ENCODE measurements at places on chromosomes 16 and 17. TPM values are rescaled to one million over a fixed set of nuclear protein-coding genes. Genes with fewer than 3 reads are reported as not detected.

DNA sequence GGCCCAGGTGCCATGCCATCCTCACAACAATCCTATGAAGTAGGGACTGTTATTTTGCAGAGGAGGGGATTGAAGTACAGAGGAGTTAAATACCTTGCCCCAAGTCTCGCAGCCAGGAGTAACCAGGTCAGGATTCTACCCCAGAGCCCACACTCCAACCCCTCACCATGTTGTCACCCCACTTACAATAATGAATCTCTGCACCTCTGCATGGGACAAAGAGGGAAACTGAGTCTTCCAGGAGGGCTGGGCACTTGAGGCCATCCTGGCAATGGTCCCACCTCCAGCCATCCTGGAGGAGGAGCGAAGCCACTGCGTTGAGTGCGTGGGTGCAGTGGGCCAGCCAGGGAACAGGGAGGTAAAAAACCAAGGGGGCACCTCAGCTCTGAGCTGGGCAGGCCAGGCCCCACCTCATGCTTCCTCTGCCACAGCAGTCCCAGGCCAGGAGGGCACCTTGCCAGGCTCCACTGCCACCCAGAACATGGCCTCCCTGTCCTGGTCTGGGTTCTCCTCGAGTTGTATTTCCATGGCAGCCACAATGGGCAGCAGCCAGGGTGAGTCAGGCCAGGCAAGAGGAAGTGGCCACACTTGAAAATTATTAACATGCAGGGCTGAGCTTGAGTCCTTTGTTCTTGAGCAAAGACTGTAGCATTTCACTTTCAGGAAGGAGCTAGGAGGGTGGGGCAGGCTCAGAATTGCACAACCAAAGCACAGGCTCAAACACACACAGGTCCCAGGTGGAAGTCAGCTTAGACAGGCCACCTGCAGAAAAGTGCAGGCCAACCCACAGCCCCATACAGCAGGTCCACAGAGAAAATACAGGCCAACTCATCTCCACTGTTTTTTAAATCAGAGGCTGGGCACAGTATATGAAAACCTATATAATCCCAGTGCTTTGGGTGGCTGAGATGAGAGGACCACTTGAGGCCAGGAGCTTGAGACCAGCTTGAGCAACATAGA lies 52.1 kb downstream of the CUEDC1 start:
- DNase-seq = no peak

DNA sequence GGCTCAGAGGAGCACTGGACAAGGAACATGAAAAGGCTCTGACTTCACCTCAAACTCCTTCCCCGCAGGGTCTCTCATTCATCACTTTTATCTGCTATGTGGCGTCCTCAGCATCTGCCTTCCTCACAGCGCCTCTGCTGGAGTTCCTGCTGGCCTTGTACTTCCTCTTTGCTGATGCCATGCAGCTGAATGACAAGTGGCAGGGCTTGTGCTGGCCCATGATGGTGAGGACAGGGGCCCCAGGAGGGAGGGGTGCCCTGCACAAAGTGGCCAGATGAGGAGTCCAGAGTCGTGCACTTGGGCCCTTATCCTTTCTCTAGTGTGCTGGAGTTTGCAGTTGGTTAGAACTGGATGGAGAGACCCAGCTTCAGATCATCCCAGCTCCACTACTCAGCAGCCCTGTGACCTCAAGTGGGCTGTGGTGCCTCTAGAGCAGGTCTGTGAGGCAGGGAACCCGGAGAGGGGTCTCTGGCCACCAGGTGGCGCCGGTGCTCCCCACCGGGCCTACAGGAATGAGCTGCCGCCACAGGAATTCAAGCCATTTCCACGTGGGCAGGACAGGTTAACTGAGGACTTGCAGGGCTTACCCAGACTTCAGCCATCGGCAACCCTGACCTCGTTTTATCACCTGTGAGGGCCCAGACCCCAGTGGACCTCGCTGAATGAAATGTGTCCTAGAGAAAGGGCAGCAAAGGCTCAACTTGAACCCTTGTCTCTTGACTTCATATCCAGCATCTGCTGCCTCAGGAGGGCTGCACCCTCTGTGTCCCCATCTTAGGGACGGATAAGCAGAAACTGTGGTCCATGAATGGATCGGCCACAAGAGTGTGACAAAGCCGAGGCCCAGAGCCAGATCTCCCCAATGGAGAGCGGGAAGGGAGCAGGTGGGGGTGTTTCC lies 4.0 kb downstream of the CMTM3 start:
- peak; percentile 75 for DNase-seq

DNA sequence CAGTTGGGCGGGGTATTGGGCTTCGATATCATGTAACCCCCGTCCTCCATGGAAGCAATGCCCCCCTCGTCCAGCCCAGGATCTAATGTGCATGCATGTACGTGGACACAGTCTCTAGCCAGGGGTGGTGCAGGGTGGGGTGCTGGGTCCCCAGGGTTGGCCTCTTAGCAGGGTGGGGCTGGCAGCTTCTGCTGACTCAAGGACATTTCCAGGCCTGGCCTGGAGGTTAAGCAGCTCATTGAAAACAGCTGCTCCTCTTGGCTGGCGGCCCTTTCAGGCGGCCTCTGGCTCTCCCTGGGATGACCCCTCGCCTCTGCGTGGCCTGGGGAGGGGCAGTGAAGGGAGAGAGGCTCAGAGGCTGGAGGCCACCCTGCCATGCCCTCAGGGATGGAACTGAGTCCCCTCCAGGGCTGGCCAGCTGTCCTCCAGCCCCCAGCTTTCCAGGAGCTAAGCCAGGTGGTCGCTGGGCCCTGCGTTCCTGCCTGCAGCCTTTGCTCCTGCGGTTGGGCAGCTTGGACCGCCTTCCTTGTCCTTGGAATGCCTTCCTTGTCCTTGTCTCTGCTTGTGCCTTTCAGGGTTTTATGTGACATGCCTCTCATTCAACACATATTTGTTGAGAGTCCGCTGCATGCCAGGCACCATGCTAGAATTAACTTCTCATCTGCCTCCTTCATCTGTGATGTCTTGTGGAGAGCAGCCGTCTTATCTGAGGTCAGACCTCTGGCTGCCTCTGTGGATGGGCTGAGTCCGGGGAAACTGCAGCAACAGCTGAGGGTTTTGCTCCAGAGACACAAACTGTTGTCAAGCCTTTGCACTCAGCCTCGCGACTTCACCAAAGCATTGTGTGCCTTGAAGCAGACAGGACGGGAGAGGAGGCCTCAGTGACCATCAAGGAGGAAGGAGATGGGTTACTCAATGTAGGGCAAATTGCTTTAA lies 26.6 kb downstream of the MRC2 start:
- DNase-seq = no peak

The EIF3C gene
- polyA plus RNA-seq = 453 TPM

GRCh38 chr17:1073241-1073962 lies 76.5 kb downstream of the TIMM22 start:
- DNase-seq = no peak

- peak; percentile 17 for DNase-seq
These were observed 257.7 kb downstream of the XYLT1 start for GRCh38 chr16:17213025-17213424.

The DHRS7C gene
- polyA plus RNA-seq = 0.07 TPM

The NACA2 gene
- 0.43 TPM for polyA plus RNA-seq

GRCh38 chr17:33178681-33179080 lies 114.4 kb downstream of the ASIC2 start:
- no peak for DNase-seq

The KCNH4 gene
- polyA plus RNA-seq = 0.09 TPM

The OR1F1 gene
- 0.02 TPM for polyA plus RNA-seq

- DNase-seq = no peak
These were observed 10.5 kb downstream of the ZBTB4 start for GRCh38 chr17:7468804-7469389.

- DNase-seq = no peak
These were observed 9.9 kb downstream of the NXPH3 start for GRCh38 chr17:49585422-49586027.

DNA sequence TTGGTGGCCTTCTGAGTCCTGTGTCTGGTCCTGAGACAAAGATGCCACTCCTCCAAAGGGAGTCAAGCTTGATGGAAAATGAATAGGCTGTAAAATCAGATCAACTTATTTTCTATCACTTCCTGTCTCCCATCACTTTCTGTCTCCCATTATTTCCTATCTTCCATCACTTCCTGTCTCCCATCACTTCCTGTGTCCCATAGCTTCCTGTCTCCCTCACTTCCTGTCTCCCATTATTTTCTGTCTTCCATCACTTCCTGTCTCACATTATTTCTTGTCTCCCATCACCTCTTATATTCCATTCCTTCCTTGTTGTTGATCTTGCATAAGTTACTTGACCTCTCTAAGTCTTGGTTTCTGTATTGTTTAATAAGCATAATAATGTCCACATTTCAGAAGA lies 418.5 kb upstream of the EEF2KMT start:
- DNase-seq = no peak

GRCh38 chr16:4513881-4514280 lies 24.7 kb downstream of the CDIP1 start:
- DNase-seq = no peak

DNA sequence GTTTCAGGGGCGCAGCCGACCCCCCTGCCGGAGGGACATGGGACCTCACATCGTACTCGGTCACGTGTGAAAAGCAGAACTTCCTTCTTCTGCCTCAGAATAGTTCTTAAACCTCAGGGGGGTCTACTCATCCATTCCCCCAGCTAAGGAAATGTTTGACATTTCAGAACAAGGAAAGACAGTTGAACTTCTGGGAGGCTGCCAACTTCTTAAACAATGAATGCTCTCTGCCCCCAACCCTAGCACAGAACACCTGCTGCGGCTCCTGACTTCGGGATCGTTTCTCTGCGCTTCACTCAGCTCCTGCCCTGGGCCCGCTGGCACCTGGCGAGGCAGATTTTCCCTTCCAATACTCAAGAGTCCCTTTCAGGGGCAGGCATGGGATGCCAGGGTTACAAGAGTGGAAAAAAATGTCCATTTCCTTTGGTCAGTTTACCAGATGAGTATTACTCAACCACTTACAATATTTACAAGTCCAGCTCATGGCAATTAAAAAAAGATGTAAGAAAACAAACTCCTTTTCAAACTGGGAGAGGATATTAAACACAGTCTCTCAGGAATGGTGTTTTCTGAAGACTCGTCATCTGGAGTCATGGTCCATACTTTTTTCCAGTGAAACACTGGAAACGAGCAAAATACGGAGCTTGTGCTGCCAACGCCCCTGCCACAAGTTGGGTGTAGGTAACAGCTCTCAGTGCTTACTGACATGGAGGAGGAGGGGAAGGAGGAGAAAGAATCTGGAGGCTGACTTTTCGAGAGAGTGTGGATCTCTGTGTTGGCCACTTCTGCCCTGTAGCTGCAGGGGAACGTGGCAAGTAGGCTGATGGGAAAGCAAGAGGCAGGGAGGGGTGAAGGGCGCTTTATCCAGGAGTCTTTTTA lies 235.7 kb downstream of the NTN1 start:
- peak; percentile 43 for DNase-seq

DNA sequence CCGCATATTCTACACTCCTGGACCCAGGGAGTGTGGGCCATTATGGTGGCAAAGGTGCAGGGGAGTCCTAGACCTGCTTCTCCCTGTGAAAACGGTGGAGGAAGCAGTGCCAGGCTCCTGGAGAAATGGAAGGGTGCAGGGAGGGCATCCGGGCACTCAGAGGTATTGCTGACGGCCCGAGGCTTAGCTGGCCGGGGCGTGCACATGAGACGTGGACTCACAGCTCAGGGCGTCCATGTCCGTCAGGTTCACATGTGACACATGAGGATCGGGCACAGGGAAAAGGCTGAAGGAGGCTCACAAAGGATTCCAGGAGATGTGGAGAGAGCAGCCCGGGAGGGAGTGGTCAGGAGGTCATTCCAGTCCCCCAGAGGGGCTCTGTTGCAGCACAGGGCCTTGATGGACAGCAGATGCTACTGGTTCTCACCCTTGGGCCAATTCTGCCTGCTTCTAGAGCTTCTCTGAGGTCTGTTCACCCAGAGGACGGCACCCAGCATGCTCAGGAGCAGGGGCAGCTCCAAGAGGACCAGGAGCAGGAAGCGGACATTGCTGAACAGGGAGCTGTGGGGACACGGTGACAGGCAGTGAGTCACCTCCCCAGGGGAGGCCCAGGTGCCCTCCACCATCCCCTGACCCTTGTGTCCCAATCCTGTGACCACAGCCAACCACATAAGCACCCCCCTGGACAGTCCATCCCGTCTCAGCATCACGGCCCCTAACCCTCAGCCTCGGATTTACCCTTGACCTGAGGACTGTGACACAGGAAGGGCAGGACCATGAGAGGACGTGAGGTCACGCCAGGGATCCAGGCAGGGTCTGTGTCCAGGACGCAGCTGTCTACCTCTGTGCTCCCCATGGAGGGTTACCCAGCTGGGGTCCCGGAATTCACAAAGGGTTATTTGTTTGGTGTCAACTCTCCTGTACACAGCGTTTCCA lies 4.5 kb downstream of the CD300C start:
- DNase-seq = no peak

DNA sequence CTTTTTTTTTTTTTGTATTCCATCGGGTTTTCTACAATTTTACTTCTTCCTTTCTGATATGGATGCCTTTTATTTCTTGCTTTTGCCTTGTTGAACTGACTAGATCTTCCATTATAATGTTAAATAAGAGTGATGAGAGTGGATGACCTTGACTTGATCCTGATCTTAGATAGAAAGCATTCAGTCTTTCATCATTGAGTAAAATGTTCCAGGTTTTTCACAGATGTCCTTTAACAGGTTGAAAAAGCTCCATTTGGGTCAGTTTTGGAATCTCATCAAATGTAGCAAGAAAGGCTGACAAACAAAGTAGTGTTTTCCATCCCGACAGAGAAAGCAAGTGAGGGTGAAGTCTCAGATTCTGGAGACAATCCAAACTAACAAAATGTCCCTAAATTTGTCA lies 27.2 kb upstream of the WIPI1 start:
- no peak for DNase-seq

The KRTAP17-1 gene
- 0.11 TPM for polyA plus RNA-seq

GRCh38 chr16:28845761-28846079 lies 428 bp downstream of the TUFM start:
- no peak for DNase-seq

DNA sequence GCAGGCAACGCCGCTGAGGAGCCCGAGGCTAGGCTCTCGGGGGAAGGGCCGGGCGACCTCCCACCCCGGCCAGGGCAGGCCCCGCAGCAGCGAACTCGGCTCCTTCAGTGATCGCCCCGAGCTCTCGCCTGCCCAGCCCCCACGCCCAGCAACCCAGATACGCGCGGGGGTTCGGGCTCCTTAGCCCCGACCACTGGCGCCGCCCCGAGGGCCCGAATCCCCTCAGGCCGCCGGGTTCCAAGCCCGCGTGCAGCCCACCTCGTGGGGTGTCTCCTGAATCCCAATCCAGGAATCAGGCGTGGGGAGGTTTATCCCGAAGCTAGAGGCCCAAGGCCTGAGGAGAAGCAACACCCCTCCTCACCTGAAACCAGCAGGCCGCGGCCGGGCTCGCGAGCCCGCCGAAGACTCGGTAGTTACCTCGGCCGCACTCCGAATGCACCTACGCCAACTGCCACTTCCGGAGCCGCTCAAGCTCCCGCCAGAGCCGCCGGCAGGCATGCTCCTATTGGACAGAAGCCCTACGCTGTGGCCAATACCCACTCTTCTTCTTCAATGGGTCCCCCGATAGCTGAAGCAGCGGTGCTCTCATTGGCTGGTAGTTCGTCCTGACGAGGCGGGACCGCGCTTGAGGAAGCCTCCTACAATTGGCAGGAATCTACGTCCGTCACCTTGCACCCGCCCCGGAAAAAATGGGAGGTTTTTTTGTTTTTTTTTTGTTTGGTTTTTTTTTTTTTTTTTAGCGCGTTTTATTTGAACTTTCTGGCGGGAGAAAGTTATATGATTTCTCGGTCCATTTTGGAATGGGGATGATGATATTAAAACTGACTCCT lies at the start of gene RFWD3:
RFWD3 (minus strand) TSS at position 453 of the 830 bp plus-strand sequence. CDS start 5,428 bp downstream, outside the sequence.
- DNase-seq = peak; percentile 93

All from thymus (tissue), 14 donors.